ENCODE measurements at places on chromosomes 11 and 22. TPM values are rescaled to one million over a fixed set of nuclear protein-coding genes. Genes with fewer than 3 reads are reported as not detected.

TRIM48 gene
- not detected for total RNA-seq

OR8D4 gene
- total RNA-seq = not detected

MYO7A gene
- not detected for total RNA-seq

DEFB131B gene
- not detected for total RNA-seq

MS4A3 gene
- total RNA-seq = not detected

FERMT3 gene
- 0.94 TPM for total RNA-seq

ALDH3B1 gene
- total RNA-seq = 4.7 TPM

CABP7 gene
- not detected for total RNA-seq

TMPRSS6 gene
- not detected for total RNA-seq

DNA sequence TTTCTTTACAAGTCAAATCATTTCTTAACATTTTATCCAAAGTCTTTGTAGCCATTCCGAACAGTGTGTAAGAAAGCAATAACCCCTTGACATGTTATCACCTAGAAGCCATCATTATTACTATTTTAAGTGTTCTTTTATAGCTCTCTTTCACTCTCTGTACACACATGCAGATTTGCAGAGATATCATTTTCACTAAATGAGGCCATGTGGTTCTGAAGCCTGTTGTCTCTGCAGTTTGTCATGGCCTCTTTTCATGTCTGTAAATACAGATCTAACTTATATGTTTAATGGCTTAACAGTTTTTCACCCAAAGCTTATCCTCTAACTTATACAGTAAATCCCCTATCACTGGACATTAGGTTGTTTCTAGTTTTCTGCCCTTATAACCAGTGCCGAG, 166.8 kb downstream of the MYO18B start:
- DNase-seq = no peak

DNA sequence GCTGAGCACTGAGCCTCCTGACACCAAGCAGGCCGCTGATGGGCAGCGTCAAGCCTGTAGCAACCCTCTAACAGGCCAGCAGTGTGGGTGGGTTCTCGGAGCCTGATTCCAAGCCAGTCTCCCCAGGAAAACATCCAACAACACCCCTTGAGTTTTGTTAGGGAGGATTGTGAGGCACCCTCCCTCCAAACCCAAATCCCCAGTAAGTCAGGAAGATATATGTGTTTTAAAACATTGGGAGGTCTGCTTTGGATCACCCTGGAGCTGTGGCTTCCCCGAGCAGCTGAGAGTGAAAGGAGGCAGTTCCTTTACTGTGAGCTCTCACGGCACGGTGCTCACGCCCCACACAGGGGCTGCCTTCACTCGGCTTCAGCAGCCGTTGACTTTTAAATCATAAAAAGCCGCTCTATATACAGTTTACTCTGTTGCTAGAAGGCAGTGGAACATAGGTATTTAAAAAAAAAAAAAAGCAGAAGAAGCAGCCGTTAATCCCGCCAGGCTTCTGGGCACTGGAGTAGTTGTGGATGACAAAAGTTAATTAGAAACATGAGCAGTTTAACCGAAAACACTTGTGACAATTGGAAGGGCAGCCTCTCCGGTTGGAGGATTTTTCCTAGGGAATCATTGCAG, 218.6 kb downstream of the NAV2 start:
- DNase-seq = no peak

DNA sequence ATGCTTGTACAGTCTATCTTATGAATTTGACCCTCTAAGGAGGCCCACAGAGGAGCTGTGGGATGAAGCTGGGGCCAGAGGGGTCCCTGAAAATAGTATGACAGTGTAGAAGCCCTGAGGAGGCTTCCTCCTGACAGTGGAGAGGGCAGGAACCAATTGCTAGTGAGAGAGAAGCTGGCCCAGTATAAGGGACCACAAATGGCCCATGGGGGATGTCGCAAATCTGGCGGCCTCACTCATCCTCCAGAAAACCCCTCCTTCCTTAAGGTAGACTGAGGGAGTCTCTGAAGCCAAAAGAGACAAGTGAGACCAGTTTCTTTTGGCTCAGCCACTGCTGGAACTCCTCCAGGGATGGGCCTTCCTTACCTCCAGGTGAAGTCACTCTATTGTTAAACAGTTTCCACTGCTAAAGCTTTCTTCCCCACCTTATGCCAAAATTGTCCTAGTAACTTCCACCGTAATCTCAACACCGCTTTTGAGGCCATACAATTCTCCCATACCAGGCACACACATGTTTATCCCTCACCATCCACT, 17.8 kb upstream of the CASTOR1 start:
- no peak for DNase-seq

DNA sequence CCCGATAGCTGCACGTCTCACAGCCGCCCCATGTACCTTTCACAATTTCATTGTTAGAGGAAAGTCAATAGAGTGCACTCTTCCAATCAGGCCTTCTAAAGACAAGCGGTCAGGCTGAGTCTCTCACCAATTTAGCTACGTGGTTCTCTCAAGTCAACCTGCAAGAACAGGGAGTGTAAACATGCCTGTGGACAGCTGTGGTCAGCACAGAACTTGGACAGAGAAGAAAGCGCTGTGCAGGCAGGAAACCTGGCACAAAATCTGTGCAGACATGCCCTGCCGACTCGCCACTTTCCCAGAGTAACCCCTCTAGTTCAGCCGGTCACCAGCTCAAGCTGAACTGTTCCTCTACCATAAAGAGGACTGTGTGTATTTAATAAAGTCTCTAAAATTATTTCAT, 39.5 kb downstream of the CHKA start:
- no peak for DNase-seq

DNA sequence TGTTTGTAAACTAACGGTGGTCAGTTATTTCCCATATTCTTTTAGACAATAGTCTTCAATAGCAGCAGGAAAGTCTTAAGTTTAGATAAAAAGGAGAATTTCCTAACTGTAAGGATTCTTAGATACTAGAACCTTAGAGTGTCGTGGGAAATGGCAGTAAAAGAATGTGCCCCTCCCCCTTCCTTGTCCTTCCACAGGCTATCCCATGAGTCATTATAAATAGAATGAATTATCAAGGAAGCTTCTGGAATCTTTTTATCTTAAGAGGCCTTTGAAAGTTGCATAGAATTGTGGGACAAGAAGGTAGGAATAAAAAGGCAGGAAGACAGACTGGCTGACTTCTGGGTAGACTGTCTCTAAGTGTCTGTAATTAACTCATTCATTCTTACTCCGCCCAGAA, 165.2 kb upstream of the TBCEL start:
- no peak for DNase-seq

GRCh38 chr11:15800111-15800800, 556.1 kb downstream of the SOX6 start:
- no peak for DNase-seq

GRCh38 chr11:91231226-91231625, 993.4 kb upstream of the FAT3 start:
- DNase-seq = no peak

DNA sequence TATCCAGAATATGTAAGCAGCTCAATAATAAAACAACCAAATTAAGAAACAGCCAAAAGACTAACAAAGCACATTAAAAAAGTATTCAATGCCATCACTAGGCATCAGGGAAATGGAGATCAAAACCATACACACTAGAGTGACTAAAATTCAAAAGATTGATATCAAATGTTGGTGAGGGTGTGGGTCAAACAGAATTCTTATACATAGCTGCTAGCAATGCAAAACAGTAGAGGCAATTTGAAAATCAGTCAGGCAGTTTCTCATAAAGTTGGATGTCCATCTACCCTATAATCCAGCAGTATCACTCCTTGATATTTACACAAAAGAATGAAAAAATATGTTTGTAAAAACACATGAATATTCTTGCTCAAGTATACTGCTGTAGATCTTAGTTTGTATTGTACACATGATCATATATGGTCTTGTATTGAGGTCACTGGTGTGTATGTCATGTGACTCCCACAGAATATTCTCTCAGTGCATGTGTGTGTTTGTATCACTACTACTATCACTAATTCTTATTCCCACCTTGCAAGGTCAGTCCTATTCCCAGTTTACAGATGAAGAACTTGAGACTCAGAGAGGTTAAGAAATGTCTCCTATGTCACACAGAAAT, 54.9 kb downstream of the SLC5A1 start:
- no peak for DNase-seq

GRCh38 chr11:12421386-12421785, 44.0 kb downstream of the PARVA start:
- DNase-seq = no peak

- no peak for DNase-seq
Observed at GRCh38 chr22:27501191-27501936, 300.2 kb downstream of the MN1 start.

- no peak for DNase-seq
Observed at GRCh38 chr11:47863898-47864430, 15.8 kb upstream of the NUP160 start.

DNA sequence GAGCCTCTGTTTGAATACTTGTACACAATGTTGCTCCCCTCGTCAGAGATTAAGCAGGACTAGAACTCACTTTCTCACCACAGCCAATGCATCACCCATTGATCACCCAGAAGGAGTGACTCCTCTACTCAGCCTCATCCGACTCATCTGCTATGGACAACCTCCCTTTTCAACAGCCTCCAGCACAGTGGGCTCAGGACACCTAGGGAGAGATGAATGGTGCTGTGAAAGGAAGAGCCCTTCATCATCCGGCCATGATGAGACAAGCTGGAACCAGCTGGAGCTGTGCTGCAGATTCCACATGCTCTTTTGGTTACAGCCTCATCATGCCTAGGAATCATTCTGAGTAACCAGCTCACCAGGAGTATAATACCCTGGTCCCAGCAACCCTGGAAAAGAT, 15.5 kb downstream of the C11orf91 start:
- no peak for DNase-seq

DNA sequence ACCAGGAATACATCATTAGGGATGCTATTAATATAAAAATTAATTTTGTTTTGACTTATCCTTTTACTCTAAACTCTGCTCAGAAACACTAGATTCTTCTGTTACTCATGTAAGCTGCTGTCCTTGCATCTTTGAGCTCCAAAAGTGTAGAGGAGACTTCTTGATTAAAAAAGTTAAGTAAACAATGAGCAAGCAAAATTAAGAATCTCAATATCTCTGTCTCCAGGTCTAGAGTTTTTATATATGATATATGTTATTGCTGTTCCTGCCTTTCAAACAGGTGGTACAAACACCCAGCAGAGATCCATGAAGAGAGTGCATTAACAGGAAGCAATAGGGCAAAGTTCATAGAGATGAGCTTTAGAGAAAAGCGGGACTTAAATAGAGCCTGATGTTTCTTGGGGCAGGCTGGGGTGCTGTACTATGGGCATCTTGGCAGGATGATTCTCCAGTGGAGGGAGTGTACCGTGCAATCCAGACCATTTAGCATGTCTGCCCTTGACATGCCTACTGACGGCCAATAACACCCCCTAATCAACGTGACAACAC, 6.9 kb downstream of the MAPK1 start:
- no peak for DNase-seq
